ENCODE measurements at places on chromosomes 2 and 18. TPM values are rescaled to one million over a fixed set of nuclear protein-coding genes. Genes with fewer than 3 reads are reported as not detected.
A peak's percentile ranks its signal among the peaks of the same experiment; 100 is the strongest.

GRCh38 chr2:37357069-37357468, 12.6 kb downstream of the QPCT start:
- DNase-seq, result no peak

GRCh38 chr2:37287966-37288365, 36.7 kb downstream of the PRKD3 start:
- DNase-seq, result no peak

DNA sequence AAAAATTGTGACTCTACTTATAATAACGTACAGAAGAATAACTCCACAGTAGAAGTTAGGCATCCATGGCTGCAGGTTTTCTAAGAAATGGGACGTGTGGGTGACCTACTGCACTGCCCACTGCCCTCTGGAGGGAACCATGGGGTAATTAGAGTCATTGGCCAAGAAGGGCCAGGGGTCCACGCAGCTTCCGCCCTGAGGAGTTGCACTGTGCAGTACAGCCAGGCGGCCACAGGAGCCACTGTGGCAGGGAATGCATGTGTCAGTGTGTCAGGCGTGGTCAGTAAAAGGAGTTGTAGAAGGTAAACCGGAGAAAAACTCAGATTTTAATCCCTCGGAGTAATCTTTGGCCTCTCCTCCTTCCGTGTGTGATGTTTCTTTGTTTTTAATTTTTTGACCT, 24.8 kb downstream of the NCK2 start:
- DNase-seq, result no peak

DNA sequence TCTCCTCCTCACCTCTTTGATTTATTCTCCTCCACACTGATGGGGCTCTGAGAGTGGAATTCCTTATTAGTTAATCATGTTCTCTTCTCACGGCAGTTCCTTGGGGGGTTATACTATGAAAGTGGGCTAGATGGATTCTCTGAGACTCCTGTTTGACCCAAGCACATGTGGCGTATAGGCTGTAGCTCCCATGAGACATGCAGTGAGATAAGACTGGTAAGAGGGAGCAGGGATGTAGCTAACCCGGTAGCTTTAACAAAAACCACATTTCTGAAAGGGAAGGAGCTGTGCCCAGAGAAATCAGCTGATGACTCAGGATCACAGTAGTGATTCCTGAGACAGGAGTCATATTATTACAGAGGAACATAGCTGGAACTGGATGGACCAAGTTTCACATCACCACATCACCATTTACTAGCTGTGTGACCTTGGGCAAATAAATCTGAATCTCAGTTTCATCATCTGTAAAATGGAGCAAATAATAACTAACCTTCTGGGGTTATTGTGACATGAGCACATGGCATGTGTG, 82.9 kb downstream of the CRIM1 start:
- DNase-seq, result peak; percentile 94

DNA sequence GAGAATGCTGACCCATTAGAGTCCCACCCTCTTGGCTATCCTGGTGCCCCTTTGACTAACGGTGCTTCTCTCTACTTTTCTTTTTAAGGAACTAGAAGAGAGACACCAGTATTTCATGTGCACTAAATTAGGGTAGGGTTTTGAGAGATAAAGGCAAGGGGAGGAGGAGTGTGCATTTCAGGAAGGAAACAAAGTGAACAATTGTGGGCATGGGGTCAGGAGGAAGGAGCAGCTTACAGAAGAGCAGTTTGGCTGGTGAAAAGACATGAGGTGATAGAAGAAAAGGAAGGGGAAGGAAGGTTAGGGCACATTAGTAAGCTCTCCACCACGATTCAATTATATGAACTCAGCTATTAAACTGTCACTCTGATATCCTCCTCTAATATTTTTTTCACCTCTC, 105.8 kb upstream of the CTAGE1 start:
- DNase-seq, result no peak

- DNase-seq, result no peak
Measured at GRCh38 chr2:65035351-65035943, 20.8 kb upstream of the CEP68 start.

- DNase-seq, result no peak
Measured at GRCh38 chr2:198287706-198288105, 483.3 kb downstream of the PLCL1 start.

GRCh38 chr2:73243884-73244570, 9.9 kb downstream of the CCT7 start:
- no peak for DNase-seq

GRCh38 chr2:16487686-16488085, 177.9 kb downstream of the CYRIA start:
- no peak for DNase-seq

GRCh38 chr2:37982847-37983246, 57.8 kb downstream of the RMDN2 start:
- no peak for DNase-seq

- DNase-seq, result no peak
Measured at GRCh38 chr2:210681491-210681890, 125.1 kb downstream of the CPS1 start.

- DNase-seq, result no peak
Measured at GRCh38 chr2:96236882-96237281, 28.3 kb upstream of the STARD7 start.

GRCh38 chr2:108906403-108907077, 82.5 kb downstream of the EDAR start:
- no peak for DNase-seq

DNA sequence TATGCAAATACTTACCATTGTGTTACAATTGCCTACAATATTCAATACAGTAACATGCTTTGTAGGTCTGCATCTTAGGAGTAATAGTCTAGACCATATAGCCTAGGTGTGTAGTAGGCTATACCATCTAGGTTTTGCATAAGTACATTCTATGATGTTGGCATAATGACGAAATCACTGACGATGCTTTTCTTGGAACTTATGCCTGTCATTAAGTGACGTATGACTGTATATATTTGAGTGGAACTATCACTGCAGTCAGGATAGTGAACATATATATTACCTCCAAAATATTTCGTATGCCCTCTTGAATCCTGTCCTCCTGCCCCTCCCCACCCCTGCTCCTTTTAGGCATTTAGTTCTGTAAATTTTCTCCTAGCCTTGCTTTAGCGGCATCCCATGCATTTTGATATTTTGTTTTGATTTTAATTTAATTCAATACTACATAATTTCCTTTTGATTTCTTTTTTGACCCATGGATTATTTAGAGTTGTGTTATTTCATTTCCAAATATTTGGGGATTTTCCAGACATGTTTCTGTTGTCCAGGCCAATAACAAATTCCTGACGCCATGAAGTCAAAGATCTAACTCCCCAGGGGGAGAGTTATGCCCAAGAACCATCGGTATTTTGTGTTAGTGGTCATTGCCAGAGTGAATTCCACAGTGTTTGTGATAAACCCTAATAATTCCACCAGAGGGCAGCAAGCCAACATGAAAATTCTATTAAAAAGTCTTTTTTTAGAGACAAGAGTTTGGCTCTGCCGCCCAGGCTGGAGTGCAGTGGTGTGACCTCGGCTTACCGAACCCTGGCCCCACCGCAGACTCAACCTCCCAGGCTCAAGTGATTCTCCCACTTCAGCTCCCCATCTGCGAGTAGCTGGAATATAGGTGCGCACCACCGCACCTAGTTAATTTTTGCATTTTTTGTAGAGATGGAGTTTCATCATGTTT, 24.2 kb upstream of the CASP8 start:
- DNase-seq, result no peak

DNA sequence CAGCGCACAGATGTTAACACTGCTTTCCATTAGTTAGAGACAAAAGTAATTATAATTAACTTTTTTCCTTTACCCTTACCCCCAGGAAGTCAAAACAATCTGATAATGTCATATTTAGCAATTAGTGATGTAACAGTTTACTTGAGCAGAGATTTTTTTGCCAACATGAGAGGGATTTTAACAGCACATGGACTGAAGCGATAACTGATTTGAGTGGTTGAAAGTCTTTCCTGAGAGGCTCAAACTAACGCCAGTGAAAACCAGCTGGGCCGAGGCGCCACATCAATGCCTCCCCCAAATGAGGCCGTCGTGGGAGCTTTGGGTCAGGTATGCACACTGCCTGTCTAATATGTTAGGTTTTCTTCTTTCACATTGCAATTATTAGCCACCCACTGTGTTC, 469.9 kb upstream of the SMIM21 start:
- no peak for DNase-seq

- DNase-seq, result no peak
Measured at GRCh38 chr18:77223221-77223639, 26.4 kb upstream of the GALR1 start.

DNA sequence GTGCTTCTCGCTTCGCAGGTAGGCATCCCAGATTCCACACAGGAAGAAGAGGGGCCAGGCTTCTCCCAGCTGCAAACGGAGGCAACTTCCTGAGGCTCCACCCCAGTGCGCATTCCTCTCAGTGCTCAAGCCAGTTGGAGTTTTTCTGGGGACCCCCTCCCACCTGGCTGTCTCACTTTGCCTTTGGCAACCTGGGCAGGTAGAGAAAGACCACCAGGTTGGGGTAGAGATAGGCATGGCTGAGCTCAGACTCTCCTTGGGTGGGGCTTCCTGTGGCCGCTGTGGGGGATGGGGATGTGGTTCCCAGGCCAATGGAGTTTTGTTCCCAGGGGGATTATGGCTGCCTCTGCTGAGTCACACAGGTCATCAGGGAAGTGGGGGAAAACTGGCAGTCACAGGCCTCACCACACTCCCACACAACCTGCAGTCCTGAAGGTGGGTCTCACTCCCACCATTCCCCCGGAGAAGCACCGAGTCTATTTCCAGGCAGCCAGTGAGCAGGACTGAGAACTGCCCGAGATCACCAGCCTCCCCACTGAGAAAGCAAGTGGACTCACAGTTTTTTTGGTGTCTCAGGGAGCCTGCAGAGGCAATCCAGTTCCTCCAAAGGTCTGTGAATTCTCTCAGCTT, 38.1 kb downstream of the SLC39A10 start:
- DNase-seq, result no peak

- no peak for DNase-seq
Measured at GRCh38 chr2:231714639-231715498, 6.5 kb downstream of the PTMA start.

DNA sequence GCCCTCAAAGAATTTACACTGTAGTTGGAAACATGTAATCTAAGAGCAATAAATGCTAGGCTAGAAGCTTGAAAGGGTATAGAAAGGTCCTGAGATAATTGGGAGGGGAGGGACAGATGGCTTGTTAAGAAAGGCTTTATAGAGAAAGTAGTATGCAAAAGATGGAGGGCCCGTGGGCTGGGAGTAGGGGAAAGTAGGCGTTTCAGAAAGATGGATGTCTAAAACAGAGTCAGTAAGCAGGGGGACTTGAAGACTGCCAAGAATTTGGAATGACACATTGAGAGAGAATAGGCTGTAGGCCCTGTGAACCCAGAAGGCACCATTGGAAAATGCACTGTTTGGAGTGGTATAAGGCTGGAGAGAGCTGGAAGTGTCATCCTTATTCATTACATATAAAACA, 822 bp downstream of the PSMG2 start:
- no peak for DNase-seq

- DNase-seq, result no peak
Measured at GRCh38 chr2:27071990-27072830, 756 bp upstream of the OST4 start.

DNA sequence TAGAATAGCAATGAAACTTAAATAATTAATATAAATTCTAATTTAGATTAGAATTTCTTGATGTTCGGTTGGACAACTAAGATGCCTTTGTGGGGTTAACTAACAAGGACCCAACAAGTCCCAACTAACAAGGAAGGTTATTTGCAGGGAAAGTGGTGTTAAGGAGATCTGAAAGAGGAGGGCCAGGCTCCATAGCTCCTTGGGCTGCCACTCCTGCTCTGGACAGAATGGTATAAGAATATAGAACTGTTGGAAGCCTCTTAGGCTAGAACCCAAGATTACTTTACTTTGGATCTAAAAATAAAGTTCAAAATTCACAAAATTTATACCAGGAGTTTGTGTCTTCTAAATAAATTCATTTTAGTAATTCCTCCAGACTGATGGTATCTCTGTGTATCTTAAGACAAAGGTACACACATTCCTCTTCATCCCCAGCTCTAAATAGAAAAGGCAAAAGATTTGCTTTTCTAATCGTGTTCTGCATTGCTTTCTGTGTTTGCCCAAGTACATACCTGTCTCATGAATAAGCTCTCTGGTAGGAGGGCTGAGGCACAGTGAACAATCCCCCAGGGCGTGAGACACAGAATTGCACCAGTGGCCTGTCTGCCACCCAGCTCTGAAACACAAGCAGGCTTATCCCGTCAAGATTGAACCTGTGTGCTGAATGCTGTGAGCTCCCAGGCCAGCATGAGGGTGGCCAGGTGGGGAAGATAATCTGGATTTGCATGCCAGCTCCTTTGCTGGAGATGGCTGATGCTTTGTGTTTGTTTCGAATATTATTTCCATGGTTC, 176.0 kb downstream of the ACKR3 start:
- DNase-seq, result no peak

DNA sequence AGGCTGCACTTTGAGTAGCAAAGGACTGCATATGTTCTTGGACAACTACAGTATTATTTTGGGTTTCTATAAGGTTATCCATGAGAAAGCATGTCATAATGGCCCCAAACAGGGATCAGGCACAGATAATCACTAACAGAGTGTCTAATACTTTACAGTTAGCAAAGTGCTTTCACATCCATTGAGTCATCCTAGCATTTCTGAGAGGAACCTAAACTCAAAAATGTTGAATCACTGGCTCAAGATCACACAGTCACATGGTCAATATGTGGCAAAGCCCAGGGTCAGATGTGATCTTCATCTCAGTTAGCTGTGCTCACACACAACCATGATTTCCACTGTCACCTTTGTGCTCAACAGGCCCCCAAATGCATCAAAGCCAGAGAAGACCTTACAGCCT, 156.1 kb upstream of the VRK2 start:
- no peak for DNase-seq

DNA sequence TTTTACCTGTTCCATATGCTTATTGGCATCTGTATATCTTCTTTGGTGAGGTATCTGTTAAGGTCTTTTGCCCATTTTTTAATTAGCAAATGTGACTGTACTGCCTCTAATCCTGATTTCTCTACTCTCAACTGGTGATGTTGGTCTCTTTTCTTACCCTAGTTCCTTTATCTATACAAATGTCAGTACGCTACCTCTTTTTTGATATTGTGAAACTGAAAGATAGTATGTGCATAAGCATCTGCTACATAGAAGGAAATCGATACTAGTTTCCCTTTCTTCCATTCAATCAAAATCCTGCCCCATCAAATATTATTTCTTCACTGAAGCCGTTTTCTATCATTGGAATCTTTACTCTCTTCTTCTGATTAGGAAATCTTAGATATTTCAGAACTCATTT, 194.9 kb upstream of the SPOPL start:
- no peak for DNase-seq

Gene ZNF521
- 0.15 TPM for total RNA-seq

Gene IL1RL1
- total RNA-seq, result 0.15 TPM

Gene CFC1
- total RNA-seq, result not detected

Gene CIDEA
- total RNA-seq, result not detected

Gene LDLRAD4
- total RNA-seq, result 0.28 TPM

Gene REG1B
- 2.0 TPM for total RNA-seq

Gene UGT1A1
- not detected for total RNA-seq

Gene SPATA3
- total RNA-seq, result not detected

Gene MTHFD2
- 215 TPM for total RNA-seq

Gene GPR17
- total RNA-seq, result not detected

Gene SKOR2
- total RNA-seq, result not detected

Gene TLX2
- total RNA-seq, result not detected

Gene SFTPB
- 5.6 TPM for total RNA-seq

Gene MAL
- 1.3 TPM for total RNA-seq

Gene VIL1
- 0.18 TPM for total RNA-seq

Measured in Panc1 (cell line).